ENCODE measurements at places on chromosomes 3 and 15.

- peak; percentile 73 for DNase-seq
Measured at GRCh38 chr15:40894681-40895448, 615 bp downstream of the VPS18 start.

DNA sequence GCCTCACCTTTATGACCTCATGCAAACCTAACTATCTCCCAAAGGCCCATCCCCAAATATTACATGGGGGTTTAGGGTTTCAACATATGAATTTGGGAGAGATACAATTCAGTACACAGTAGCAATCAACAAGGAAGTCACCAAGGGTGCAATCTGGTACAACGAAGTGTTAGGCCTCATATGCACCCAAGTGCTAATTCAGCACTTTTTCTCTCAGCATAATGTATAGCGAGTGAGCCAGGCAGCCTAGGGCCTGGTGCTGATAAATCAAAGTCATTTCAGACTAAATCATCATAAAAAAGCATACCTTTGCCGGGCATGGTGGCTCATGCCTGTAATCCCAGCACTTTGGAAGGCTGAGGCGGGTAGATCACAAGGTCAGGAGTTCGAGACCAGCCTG, 11.7 kb upstream of the KBTBD8 start:
- DNase-seq, result no peak

- DNase-seq, result no peak
Measured at GRCh38 chr15:96337365-96338023, 7.0 kb downstream of the NR2F2 start.

DNA sequence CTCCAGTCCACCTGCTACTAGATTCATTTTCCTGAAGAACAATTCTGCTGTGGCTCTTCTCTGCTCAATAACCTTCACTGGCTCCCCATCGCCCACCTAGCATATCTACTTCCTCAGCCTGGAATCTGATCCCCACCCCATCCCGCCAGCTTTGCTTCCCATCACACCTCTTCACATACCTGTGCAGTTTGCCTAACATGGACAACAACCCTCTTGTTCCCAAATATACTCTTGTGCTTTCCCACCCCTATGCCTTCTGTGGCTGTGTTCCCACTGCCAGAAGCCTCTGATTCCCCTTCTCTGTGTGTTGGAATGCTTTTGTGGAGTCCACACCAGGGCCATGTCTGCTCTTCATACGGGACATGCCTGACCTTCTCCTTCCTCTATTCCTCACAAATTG, 29.5 kb downstream of the CMTM7 start:
- no peak for DNase-seq

DNA sequence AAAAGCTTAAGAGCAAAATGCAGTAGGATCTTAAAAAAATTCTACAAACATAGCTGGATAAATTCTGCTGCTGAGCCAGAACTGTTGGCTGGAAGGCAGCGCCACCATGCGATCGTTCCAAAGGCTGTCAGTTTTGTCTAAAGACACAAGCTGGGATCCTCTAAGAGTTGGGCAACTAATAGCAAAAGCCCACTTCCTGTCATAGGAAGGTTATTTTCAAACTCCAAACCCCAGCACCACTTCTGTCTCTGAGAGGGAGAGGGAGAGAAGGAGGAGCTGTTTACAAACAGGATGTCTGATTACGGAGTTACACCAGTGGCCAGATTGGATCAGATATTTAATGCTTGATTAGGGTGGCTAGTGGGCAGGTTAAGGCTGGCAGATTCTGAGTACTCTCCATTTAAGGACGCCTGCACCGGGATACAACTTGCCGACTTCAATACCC, 44.0 kb downstream of the EIF4E3 start:
- peak; percentile 23 for DNase-seq

DNA sequence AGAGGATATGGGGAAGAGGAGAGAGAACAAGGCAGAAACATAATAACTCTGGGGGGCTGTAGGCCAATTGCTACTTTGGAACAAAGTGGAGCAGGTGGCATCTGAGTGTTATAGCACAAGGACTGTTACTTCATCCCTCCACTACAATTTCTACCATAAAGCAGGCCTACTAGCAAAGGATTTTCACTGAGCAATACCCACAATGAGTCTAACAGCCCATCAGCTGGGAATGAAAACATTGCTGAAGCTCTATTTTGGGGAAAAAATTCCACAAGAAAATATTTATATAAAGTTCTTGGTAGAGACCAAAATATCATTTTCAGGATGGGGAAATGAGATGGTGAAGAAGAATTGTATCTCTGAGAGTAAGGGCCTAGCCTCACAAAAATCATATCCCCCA, 3.6 kb upstream of the SHC4 start:
- DNase-seq, result no peak

DNA sequence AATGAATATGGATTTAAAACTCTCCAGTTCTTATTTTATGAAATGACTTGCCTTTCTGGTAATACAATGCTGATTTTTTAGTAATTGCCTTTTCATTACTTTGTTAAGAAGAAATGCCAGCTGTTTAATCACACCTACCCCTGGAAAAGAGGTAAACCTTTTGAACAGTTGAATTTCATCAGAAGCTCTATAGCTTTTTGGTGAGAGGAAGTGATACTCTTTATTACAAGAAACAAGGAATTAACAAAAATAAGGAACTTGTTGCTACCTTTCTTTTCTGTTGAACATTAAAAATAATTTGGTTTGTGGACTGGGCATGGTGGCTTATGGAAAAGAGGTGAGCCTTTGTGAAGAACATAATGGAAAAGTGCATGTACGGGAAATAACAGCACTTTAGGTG, 19.7 kb downstream of the BLOC1S6 start:
- DNase-seq, result no peak

DNA sequence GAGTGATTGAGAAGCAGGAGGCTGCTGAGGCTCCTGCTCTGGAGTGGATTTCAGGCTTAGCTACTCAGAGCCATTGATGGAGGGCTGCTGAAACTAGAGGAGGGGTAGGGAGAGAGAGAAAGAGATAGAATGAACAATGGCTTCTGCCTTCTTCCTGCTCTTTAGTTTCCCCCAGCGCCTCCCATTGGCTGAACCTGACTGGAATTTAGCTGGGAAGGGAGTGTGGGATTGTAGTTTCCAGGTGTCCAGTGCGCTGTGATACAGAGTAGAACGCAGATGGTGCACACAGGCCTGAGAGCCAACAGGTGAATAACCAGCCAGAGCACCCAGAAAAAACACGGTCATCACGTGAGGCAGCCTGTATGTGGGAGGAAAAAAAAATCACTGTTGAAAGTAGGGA, 140.1 kb downstream of the IL20RB start:
- DNase-seq, result no peak

DNA sequence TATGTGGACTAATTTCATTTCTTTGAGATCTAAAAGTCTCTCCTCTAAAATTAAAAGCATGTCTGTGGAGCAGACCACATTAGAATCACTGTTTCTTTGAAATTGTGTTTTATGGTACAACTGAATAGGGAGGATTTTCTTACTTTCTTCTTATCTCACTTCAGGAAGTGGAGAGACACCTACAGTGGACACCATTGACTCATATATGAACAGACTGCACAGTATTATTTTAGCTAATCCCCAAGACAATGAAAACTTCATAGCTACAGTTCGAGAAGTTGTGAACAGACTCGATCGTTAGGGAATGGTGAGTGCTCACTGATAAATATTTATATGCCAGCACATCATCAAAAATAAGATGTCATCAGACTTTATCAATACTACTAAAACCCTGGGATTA, 58.3 kb downstream of the HMG20A start:
- no peak for DNase-seq

DNA sequence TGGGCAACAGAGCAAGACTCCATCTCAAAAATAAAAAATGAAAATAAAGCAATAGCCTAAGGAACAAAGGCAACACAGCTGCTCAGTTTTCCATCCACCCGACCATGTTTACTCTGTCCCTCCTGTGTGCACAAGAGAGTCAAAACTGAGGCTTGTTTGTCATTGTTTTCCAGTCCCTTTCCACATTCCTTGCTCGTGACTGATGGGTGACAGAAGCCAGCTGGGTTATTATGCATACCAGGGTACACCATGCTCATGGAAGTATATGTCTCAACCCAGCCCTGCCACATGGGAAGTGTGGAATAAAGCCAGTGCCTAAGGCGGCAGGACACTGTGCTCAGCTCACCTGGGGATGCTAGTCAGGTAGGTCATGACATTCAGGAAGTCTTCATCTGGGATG, 49.5 kb downstream of the MCF2L2 start:
- DNase-seq, result no peak

DNA sequence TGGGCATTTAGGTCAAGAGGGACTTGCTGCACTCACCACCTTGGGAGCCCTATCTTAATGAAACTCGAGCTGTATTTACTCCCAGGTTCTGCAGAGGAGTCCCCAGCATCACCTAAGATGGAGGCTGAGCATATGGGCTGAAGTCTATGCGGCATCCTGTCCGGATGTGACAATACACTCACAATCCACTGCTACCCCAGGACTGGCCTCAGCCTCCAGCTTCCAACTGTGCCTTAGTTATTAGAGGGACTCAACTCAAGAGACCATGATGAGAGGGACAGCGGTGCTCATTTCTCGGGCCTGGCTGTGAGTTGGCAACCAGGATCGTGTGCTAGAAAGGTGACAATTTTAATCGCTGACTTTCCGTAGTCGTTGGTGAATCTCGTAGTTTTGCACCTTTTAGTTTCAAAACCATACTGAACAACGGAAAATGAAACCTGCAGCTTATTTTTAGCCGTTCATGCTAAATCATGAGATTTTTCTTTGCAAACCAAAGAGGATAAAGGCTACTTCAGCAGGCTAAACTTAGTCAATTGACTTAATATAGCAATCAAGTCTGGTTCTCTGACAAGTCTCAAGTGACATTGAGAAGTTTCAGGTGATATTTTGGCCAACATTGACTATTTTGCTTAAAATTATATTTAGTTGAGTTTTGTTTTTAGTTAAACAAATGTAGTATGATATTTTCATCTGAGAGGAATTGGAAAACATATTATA, 11.1 kb downstream of the ZBTB38 start:
- DNase-seq, result no peak

GRCh38 chr3:57999417-58000115, 8.7 kb upstream of the FLNB start:
- DNase-seq, result no peak

- DNase-seq, result peak; percentile 70
Measured at GRCh38 chr3:61561374-61562041, at the start of gene PTPRG. PTPRG (plus strand) TSS chr3:61561571; CDS start chr3:61562288, 717 bp downstream.

GRCh38 chr15:31528846-31529245, 202.2 kb downstream of the KLF13 start:
- no peak for DNase-seq

Measured in GM13977 (cell line).